Activated CD8-positive, alpha-beta memory T cell treated with anti-CD3 and anti-CD28 coated beads, Interleukin-2, amount 10 ng/mL, durations not matched to agents 7 days and 5 days (primary cell): ENCODE measurements at places on chromosomes 12 and 14. TPM values are rescaled to one million over a fixed set of nuclear protein-coding genes. Genes with fewer than 3 reads are reported as not detected.

Gene DTD2
- total RNA-seq: 20.3 TPM

Gene KCNC2
- not detected for total RNA-seq

Gene JPH4
- 0.77 TPM for total RNA-seq

Gene GLT1D1
- total RNA-seq: 0.12 TPM

Gene CYP27B1
- 5.4 TPM for total RNA-seq

Gene SRRM4
- total RNA-seq: not detected

Gene ITGB7
- 567 TPM for total RNA-seq

Gene ARF6
- 171 TPM for total RNA-seq

Gene LRRC10
- total RNA-seq: not detected

Gene TMEM52B
- not detected for total RNA-seq

Gene KLHL33
- 0.59 TPM for total RNA-seq

Gene HNF1A
- total RNA-seq: not detected

Gene GYS2
- total RNA-seq: not detected

Gene FGF6
- not detected for total RNA-seq

Gene REM2
- 0.26 TPM for total RNA-seq

Gene ZNF705A
- not detected for total RNA-seq

Gene BATF
- 74.6 TPM for total RNA-seq
